T-helper 17 cell (primary cell): ENCODE measurements at places on chromosomes 7 and 10.

DNA sequence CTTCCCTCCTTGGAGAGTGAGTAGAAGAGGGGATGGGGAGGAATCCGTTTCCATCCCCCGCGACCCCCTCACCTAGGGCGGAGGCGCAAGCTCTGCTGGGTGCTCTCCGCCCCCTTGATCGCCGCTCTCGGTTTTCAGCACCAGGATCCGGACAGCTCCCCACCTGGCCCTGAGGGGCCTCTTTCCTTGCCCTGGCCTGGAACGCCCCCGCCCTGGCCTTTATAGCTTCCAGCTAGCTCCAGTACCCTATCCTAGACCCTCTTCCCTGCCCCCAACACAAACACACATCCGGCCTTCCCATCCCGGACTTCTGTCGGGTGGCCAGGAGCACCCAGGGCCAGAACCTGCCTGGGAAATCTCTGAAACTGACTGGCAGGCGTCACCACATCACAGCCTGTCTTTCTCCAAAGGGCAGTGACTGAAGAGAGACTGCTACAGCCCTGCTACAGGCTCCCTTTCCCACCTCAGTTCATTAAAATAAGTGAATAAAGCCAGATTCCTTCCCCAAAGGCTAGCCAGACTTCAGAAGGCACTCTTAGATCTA lies 72.3 kb upstream of the LEP start:
- DNase-seq: no peak
- peaks cover 7% of the 10 kb centered on the region for H3K4me1 ChIP-seq
- peak overlapping the region; percentile 76 for H3K4me3 ChIP-seq

DNA sequence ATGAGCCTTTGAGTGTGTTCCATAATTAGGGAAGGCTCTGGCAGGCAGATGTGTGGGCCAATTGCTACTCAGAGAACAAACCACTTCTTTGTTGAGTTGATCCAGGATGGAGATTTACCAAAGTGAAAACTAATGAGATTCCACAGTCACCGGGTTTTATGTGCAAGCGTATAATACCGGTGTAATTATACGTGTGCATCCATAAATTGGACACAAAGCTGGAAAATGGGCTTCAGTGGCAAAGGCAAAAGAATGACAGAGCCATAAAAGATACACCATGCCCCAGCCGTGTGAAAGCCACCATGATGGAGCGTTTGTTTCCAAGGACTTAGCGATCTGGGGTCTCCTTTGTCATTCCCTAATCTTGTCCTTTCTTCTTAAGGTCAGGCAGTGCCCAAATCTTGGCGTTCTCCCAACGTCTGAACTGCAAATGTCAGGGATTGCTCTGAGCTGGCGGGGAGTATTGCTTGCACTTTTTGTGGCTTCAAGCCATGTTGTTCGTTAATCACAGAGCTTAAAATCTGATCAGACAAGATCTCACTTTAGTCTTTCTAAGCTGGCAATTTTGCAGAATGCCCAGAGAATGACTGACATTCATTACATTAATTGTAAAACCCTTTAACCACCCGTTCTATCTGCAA lies 70.1 kb downstream of the NPTX2 start:
- no peaks in the 10 kb centered on the region for H3K36me3 ChIP-seq
- no peaks in the 10 kb centered on the region for H3K27me3 ChIP-seq

GRCh38 chr10:113880236-113880635 lies 25.8 kb downstream of the NHLRC2 start:
- no peaks in the 10 kb centered on the region for H3K27me3 ChIP-seq
- H3K36me3 ChIP-seq: peaks cover 9% of the 10 kb centered on the region
- no peak overlapping the region for H3K27ac ChIP-seq
- no peak overlapping the region for H3K4me3 ChIP-seq
- H3K4me1 ChIP-seq: peaks cover 18% of the 10 kb centered on the region

DNA sequence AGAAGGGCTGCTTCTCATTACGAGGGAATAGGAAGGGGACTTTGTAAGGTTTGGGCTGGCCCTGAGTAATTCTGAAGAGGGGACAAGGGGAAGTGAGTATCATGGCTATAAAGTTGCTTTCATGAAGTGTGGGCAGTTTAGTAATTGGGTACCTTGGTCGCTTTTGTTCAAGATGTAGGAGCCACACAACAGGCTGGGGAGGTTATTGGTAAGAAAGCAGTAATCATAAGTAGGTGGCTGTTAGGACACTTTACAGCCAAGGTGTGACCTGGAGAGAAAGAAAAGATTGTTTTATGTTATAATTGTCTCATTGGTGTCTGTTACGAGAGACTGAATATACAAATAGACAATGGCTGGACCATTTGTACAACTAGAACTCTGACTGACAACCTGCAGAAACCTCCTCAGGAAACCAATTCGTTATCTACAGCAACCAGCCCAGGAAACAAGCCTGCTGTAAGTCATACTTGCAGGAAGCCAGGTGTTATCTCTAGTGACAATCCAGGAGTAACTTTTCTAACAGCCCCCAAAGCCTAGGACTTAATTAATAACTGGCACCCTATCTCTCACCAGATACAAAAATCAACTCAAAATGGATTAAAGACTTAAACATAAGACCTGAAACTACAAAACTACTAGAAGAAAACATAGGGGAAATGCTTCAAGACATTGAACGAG lies 5.0 kb upstream of the CCM2 start:
- peak overlapping the region; percentile 69 for H3K4me3 ChIP-seq
- no peak for DNase-seq
- no peaks in the 10 kb centered on the region for H3K27me3 ChIP-seq
- peak overlapping the region; percentile 97 for H3K27ac ChIP-seq
- no peaks in the 10 kb centered on the region for H3K36me3 ChIP-seq

DNA sequence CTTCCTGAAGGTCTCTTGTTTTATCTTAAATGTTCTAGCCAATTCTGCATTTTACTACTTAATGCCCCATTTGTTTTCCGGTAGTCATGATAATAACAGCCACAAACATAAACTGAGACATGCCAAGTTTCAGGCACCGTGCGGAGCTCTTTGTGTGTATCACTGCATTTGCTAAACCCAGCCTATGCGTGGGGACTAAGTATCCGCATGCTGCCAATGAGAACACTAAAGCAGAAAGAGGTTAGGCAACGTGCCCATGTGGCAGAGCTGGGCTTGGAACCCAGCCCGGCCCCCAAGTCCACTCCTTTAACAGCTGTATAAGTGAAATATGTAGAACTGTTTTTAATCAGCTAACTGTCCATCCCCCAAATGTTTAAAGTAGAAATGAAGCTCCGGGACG lies 54.1 kb downstream of the SLIT1 start:
- DNase-seq: no peak
- H3K4me1 ChIP-seq: peaks cover 2% of the 10 kb centered on the region
- H3K4me3 ChIP-seq: no peak overlapping the region
- peaks cover 39% of the 10 kb centered on the region for H3K27me3 ChIP-seq
- no peak overlapping the region for H3K27ac ChIP-seq

GRCh38 chr10:5283305-5284158 lies 81.2 kb upstream of the UCN3 start:
- peak overlapping the region; percentile 75 for H3K27ac ChIP-seq
- peaks cover 10% of the 10 kb centered on the region for H3K36me3 ChIP-seq

- no peak for DNase-seq
- H3K27ac ChIP-seq: no peak overlapping the region
- no peaks in the 10 kb centered on the region for H3K27me3 ChIP-seq
- no peaks in the 10 kb centered on the region for H3K36me3 ChIP-seq
- no peak overlapping the region for H3K4me3 ChIP-seq
- H3K4me1 ChIP-seq: no peaks in the 10 kb centered on the region
These were observed 361.0 kb upstream of the CDC14C start for GRCh38 chr7:48563334-48563733.

DNA sequence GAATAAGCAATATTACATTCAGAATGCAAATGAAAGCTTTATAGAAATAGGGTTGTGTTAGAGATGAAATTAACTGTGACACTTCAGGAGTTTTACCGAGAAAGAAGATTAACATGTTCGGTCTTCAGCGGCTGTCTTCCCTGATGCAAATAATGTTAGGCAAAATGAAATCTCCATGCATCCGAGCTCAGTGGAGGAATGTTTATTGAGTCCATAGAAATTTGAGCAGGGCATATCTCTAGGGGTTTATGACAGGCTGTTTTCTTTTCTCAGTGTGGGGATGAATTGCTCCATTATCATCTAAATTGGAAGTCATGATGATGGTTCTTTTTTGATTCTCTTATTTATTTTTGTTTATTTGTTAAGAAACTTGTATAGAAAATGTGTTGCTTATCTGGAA lies 31.7 kb downstream of the DYNC1I1 start:
- no peaks in the 10 kb centered on the region for H3K4me1 ChIP-seq
- H3K4me3 ChIP-seq: no peak overlapping the region
- no peak overlapping the region for H3K27ac ChIP-seq
- H3K36me3 ChIP-seq: no peaks in the 10 kb centered on the region
- H3K27me3 ChIP-seq: no peaks in the 10 kb centered on the region

DNA sequence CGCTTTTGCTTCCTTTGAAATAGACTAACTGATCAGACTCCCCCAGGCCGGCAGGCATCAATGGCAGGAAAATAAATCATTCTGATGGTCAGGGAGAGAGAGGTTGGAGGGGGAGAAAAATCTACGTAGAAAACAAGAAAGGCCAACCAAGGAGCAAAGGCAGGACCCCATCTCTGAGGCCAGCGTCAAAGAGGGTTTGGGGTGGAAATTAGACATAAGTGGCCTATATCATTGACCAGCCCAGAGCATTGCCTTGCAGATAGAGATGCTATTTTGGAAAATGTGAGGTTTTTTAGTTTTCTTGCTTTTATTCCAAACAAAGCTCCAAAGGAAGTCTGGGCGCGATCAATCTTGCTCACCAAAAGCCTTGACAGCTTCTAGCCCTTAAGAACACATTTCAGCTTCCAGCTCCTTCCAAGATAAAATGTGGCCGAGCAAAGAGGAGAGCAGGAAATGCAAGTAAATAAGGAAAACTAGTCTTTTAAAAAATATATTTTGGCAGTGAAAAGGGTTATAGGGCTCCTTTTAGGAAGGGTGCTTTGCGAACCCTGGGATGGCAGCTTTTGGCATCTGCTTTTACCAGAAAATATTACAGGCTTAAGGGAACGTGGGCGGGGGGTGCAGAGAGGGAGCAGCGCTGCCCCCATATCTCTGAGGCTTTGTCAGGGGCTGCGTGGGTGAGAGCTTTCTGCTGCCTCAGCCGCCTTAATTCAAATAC lies 2.0 kb upstream of the HOXA2 start:
- H3K4me3 ChIP-seq: no peak overlapping the region
- no peak overlapping the region for H3K27ac ChIP-seq
- peaks cover 8% of the 10 kb centered on the region for H3K36me3 ChIP-seq
- H3K4me1 ChIP-seq: peaks cover 10% of the 10 kb centered on the region
- no peak for DNase-seq

GRCh38 chr7:108598914-108599580 lies 29.4 kb downstream of the DNAJB9 start:
- H3K27ac ChIP-seq: no peak overlapping the region
- peaks cover 2% of the 10 kb centered on the region for H3K4me1 ChIP-seq
- DNase-seq: no peak
- H3K36me3 ChIP-seq: peaks cover 2% of the 10 kb centered on the region

DNA sequence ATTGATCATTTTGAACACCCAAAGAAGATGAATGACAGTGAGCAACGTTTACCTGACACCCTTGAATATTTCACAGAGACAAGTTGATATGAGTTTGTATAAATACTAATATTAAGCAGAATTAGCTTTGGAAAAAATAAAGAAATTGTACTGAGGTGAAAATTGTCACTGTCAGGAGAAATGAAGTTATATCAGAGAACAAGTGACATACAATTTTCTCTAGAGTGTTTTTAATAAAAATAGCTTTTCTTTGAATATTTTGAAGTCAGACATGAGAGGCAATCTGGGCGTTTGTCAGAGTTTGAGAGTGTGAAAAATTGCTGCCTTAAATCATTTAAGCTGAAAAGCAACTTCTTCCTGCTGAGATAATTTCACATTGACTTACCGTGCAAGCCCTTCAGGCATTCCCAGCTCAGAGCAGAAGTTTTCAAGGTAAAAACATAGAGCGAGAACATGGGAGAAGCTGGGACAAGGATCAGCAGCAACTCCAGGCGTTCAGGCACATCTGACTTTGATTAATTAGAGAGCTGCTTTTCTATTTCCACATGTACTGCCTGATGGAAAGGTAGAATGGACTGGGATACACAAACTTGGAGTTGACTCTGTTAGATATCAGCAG lies 535.9 kb downstream of the TFEC start:
- H3K4me1 ChIP-seq: no peaks in the 10 kb centered on the region
- H3K27ac ChIP-seq: no peak overlapping the region
- H3K36me3 ChIP-seq: peaks cover 3% of the 10 kb centered on the region
- H3K4me3 ChIP-seq: no peak overlapping the region
- H3K27me3 ChIP-seq: peaks cover 12% of the 10 kb centered on the region

GRCh38 chr10:54554028-54554427 lies 247.0 kb downstream of the PCDH15 start:
- no peak overlapping the region for H3K27ac ChIP-seq
- H3K4me1 ChIP-seq: no peaks in the 10 kb centered on the region
- no peaks in the 10 kb centered on the region for H3K36me3 ChIP-seq

DNA sequence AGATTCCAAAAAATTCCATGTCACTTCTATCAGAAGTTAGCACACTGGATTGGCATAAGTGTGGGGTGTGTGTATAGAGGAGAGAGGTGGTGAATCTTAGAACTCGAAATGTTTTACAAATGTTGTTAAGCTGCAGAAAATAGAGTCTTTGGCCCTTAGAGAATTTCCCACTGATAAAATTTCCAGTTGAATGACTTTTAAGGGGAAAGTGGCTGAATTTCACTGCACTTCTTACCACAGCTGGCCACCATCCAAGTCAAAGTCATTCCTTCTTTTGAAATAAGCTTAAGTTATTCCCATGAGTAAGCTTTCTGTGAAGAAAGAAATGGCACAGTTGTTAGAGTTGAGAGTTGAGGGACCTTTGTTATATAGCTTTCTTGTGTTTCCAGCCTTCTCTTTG lies 13.9 kb downstream of the VCL start:
- H3K27me3 ChIP-seq: no peaks in the 10 kb centered on the region
- H3K27ac ChIP-seq: no peak overlapping the region
- no peaks in the 10 kb centered on the region for H3K36me3 ChIP-seq
- no peak overlapping the region for H3K4me3 ChIP-seq
- no peak for DNase-seq

- H3K36me3 ChIP-seq: peaks cover 4% of the 10 kb centered on the region
- H3K27me3 ChIP-seq: peaks cover 40% of the 10 kb centered on the region
- no peaks in the 10 kb centered on the region for H3K4me1 ChIP-seq
- no peak overlapping the region for H3K4me3 ChIP-seq
- no peak for DNase-seq
These were observed 149.7 kb downstream of the SH2D4B start for GRCh38 chr10:80687476-80687789.

- peaks cover 5% of the 10 kb centered on the region for H3K4me1 ChIP-seq
- no peaks in the 10 kb centered on the region for H3K27me3 ChIP-seq
- H3K36me3 ChIP-seq: no peaks in the 10 kb centered on the region
- no peak overlapping the region for H3K4me3 ChIP-seq
- DNase-seq: no peak
- H3K27ac ChIP-seq: peak overlapping the region; percentile 63
These were observed 6.5 kb upstream of the AP5Z1 start for GRCh38 chr7:4768597-4769569.

- H3K27me3 ChIP-seq: no peaks in the 10 kb centered on the region
- H3K4me3 ChIP-seq: no peak overlapping the region
- H3K27ac ChIP-seq: no peak overlapping the region
- DNase-seq: no peak
These were observed 51.2 kb upstream of the TMEM248 start for GRCh38 chr7:66869660-66870450.

GRCh38 chr10:70490142-70490541 lies 11.6 kb downstream of the PALD1 start:
- H3K27ac ChIP-seq: no peak overlapping the region
- peaks cover 18% of the 10 kb centered on the region for H3K27me3 ChIP-seq
- peaks cover 6% of the 10 kb centered on the region for H3K36me3 ChIP-seq
- H3K4me1 ChIP-seq: peaks cover 7% of the 10 kb centered on the region
- DNase-seq: no peak
